ENCODE measurements at places on chromosomes 2 and 18.

GRCh38 chr2:59080451-59081181, 839.5 kb upstream of the FANCL start:
- no peaks in the 10 kb centered on the region for H3K36me3 ChIP-seq
- no peak for DNase-seq
- no peak overlapping the region for H3K27ac ChIP-seq
- no peaks in the 10 kb centered on the region for H3K27me3 ChIP-seq

GRCh38 chr2:126634273-126634861, 21.6 kb upstream of the GYPC start:
- no peak overlapping the region for H3K27ac ChIP-seq
- no peak overlapping the region for H3K4me3 ChIP-seq
- H3K36me3 ChIP-seq = no peaks in the 10 kb centered on the region
- no peaks in the 10 kb centered on the region for H3K4me1 ChIP-seq
- DNase-seq = peak; percentile 76
- no peaks in the 10 kb centered on the region for H3K27me3 ChIP-seq

- no peak for DNase-seq
- H3K36me3 ChIP-seq = no peaks in the 10 kb centered on the region
- no peaks in the 10 kb centered on the region for H3K27me3 ChIP-seq
Measured at GRCh38 chr2:40400336-40400953, 51.4 kb downstream of the SLC8A1 start.

- DNase-seq = peak; percentile 85
- H3K27ac ChIP-seq = no peak overlapping the region
- peaks cover 12% of the 10 kb centered on the region for H3K27me3 ChIP-seq
- no peaks in the 10 kb centered on the region for H3K36me3 ChIP-seq
- no peaks in the 10 kb centered on the region for H3K4me1 ChIP-seq
- peak overlapping the region; percentile 81 for H3K4me3 ChIP-seq
Measured at GRCh38 chr2:230956827-230957755, 32.0 kb upstream of the GPR55 start.

DNA sequence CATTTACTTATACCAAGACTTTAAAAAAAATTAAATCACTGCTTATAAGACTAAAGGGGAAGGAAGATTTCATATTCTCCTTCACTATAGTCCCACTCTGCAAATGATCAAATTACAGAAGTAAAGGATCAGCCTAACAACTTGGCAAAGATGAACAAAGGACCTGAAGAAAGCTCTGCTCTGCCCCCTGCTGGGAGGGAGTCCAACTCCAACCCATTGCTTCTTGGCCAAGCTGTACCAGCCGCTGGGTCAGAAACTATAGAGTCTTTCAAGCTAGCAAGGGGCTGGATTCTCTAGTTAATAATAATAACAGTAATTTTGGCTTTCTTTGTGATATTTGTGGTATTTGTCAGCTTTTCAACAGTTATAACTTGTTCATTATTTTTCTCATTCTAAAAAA, 927.0 kb upstream of the CRIM1 start:
- H3K36me3 ChIP-seq = no peaks in the 10 kb centered on the region
- DNase-seq = peak; percentile 89
- no peak overlapping the region for H3K27ac ChIP-seq
- no peak overlapping the region for H3K4me3 ChIP-seq

DNA sequence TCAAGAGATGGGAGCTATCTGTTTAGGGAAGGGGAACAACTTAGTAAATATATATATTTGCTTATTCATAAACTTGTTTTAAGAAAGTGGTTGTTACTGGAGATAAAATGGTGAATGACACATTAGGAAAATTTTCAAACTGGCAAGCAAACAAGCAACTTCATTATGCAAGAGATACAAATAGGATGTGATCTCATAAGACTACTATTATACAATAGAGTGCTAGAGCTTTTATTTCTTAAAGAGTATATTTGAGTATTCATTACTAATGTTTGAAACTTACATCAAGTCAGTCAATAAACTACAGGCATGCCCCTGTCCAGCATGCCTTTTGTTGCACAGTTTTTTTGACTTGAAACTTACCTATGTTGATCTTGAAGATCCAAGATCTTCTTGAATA, 355.2 kb upstream of the KCNJ3 start:
- H3K27me3 ChIP-seq = no peaks in the 10 kb centered on the region
- H3K27ac ChIP-seq = no peak overlapping the region
- no peak for DNase-seq
- H3K4me3 ChIP-seq = no peak overlapping the region
- H3K4me1 ChIP-seq = no peaks in the 10 kb centered on the region
- H3K36me3 ChIP-seq = no peaks in the 10 kb centered on the region
